Calu3 (cell line): ENCODE measurements at places on chromosomes 7 and 10. TPM values are rescaled to one million over a fixed set of nuclear protein-coding genes. Genes with fewer than 3 reads are reported as not detected.

The OR2A5 gene
- total RNA-seq = not detected in 2 replicates

The DBF4 gene
- 22.0 and 28.4 TPM in 2 replicates for total RNA-seq

- DNase-seq = no peak
- no peak overlapping the region for H3K4me3 ChIP-seq
- H3K4me1 ChIP-seq = peaks cover 36% of the 10 kb centered on the region
- H3K27ac ChIP-seq = no peak overlapping the region
These were observed 16.1 kb upstream of the DMBT1 start for GRCh38 chr10:122544493-122544892.

DNA sequence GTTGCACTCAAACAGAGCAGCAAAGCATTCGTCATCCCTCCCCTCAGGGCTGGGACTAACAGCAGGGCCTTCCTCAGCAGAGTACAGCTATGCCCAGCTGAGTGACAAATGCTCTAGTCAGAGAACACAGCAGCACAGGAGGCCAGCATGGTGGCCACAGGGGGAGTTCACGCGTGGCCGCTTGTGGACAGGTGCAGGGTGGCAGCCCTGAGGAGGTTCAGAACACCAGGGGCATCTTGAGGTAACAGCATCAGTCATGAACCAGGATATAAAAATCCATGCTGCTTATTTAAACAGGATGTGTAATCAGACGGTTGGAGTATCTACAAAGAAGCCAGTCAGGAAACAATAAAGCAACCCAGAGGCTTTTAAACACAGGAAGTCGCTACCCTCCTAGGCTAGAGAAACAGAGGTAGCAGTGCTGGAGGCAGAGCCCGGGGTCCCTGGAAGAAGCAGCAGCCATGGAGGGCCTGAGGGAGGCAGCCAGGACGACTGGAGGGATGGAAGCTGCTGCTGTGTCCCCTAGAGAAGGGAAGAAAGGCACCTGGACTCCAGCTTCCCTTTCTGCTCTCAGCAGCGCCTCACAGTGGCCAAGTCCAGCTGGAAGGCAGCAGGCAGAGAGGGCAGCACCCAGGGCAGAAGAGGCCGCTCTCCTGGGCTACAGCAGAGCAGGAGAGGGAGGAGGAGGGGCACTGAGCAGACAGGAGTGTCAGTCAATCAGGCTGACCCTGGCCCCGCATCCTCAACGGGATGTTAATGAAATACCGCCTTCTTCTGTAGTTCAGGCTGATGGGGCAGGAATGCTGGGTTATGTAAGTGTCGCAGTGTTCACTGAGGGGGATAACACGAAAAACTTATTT lies 70.8 kb upstream of the UCN3 start:
- peak; percentile 82 for DNase-seq
- peaks cover 44% of the 10 kb centered on the region for H3K4me1 ChIP-seq
- H3K27me3 ChIP-seq = no peaks in the 10 kb centered on the region
- H3K36me3 ChIP-seq = peaks cover 24% of the 10 kb centered on the region

- no peak overlapping the region for H3K27ac ChIP-seq
- no peak for DNase-seq
- H3K4me3 ChIP-seq = no peak overlapping the region
- no peaks in the 10 kb centered on the region for H3K27me3 ChIP-seq
- no peaks in the 10 kb centered on the region for H3K36me3 ChIP-seq
These were observed 35.6 kb upstream of the LAMB4 start for GRCh38 chr7:108165723-108166122.
